ENCODE measurements at places on chromosomes 2 and 18.

DNA sequence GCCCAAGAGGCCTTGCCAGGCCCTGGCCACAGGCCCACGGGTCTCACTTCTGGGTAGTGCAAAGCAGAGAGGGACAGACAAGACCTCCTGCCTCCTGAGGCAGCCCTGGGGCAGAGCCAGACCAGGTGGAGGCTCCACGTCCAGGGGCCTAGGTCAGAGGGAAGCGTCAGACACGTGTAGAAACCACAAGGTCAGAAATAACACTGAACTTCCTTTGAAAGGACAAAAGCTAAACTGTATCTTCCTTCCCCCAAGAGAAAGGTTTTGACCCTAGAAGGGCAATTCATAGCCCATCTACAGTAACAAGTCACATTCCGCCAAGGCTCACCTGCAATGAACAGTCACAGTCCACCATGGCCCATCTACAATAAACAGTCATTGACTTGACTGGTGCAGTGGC is 17.9 kb downstream of the SDC1 start:
- DNase-seq: no peak

GRCh38 chr2:227822416-227823003 is 8.9 kb downstream of the CCL20 start:
- no peak for DNase-seq

DNA sequence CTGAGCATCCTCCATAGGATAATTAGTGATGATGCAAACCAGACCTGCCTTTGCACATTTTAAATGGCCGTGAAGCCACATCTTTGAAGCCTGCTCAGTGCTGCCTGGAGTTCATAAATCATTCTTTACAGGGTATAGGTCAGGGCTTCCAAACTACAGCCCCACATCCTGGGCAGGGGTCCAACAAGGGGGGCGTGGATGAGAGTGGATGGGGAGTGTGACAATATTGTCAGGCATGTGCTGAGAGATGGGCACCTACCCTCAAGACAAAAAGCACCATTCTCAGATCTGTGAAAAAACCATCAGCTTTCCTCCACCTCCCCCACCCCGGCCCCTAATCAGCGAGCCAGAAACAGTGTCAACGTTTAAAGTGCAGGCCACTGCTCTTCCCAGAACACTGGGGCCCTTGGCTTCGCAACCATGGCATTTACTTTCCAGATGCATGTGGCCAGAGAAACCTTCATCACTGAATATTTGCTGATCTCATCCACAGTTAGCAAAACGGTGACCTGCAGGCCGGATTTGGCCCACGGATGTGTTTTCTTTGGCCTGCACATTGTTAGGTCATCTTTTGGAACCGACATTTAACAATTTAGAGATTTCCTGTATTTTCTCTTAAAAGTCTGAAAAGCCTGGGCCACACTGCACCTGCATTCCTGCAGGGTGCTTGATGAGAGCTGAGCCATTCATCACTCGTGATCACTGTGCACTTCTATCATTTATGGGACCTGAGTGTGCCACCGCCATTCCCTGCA is 130.7 kb downstream of the ANKRD44 start:
- DNase-seq: no peak

GRCh38 chr2:106065983-106066820 is 127.9 kb downstream of the UXS1 start:
- DNase-seq: no peak

All from stimulated activated naive CD4-positive, alpha-beta T cell (primary cell).